Hepatocyte (in vitro differentiated cells): ENCODE measurements at places on chromosomes 3 and 15. TPM values are rescaled to one million over a fixed set of nuclear protein-coding genes. Genes with fewer than 3 reads are reported as not detected.

GRCh38 chr3:33315826-33316225 lies 38.6 kb downstream of the FBXL2 start:
- DNase-seq, result no peak

DNA sequence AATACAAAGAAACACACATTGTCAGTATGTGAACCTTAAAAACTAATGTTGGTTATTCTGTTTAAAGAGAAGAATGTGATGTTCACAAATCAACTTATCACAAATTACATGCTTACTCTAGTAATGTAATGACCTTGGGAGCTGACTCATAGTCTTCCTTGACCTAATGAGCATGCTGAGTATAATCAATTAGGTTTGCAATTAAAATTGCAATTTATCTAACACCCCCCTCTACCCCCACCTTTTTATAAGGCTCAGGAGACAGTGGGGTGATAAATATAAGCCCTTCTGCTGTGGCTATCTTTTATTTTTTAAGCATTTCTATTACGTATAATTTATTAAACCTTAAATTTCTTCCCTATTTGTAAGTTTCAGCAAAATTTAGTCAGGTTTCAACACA lies 947.8 kb upstream of the CFAP20DC start:
- no peak for DNase-seq

DNA sequence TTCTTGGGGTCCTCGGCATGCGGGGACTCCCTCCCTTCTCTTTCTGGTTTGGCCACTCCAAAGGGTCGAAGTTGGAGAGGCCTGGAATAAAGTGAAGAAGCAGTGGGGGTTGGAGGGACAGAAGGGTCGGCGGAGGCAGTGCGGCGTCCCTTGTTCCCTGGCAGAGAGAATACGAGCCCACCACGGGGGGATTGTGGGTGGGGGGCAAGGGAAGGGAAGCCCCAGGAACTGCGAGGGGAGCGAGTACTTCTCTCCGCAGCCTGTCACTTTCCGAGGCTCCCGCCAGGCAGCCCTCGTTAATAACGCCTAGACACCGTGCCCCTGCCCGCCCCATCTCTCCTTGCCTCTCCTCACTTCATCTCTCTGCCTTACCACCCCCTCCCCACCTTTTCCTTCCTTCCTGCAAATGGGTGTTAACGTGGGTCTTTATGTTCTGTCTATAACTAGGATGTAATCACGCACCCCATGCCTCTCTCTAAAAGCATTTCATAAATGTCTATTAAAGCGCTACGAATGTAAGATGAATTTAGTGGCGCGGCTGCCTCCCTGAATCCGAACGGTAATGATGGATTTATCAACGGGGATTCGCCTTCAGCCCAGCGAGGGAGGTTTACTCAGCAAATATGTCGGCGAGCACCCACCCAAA lies 13.7 kb downstream of the NR2F2 start:
- DNase-seq, result no peak

- no peak for DNase-seq
Measured at GRCh38 chr3:117130222-117130621, 420.6 kb downstream of the TUSC7 start.

DNA sequence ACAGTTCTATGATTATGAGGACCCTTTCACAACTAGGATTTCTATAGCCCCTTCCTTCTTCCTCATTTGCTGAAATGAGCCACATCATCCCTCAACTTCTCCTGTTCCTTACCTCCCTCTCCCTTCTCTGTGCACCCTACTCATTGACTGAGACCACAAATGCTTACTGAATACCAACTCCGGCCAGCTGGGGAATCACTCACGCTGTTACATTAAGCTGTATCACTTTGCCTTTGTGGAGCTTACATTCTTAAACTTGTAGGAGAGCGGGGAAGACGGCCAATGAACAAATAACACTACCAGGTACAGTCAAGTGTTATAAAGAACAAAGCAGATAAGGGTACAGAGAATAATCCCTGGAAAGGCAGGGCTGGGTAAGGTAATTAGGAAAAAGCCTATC lies 5.7 kb downstream of the SUCLG2 start:
- peak; percentile 35 for DNase-seq

GRCh38 chr3:67831262-67831661 lies 176.8 kb upstream of the SUCLG2 start:
- DNase-seq, result no peak

GRCh38 chr3:126126286-126126685 lies 42.4 kb upstream of the SLC41A3 start:
- DNase-seq, result no peak

- DNase-seq, result no peak
Measured at GRCh38 chr3:13006216-13006990, 66.8 kb downstream of the IQSEC1 start.

Gene TIGIT
- 0.19 and 0.39 TPM in 2 replicates for polyA plus RNA-seq

GRCh38 chr3:16761571-16761970 lies 123.2 kb upstream of the PLCL2 start:
- DNase-seq, result no peak

Gene STARD5
- polyA plus RNA-seq, result 10.6 and 13.7 TPM in 2 replicates

GRCh38 chr3:197524128-197524527 lies 31.6 kb downstream of the BDH1 start:
- no peak for DNase-seq

Gene CCR3
- polyA plus RNA-seq, result 0.12 TPM in 1 of 2 replicates, not detected in the other

Gene SRGAP3
- polyA plus RNA-seq, result 7.4 and 7.9 TPM in 2 replicates

DNA sequence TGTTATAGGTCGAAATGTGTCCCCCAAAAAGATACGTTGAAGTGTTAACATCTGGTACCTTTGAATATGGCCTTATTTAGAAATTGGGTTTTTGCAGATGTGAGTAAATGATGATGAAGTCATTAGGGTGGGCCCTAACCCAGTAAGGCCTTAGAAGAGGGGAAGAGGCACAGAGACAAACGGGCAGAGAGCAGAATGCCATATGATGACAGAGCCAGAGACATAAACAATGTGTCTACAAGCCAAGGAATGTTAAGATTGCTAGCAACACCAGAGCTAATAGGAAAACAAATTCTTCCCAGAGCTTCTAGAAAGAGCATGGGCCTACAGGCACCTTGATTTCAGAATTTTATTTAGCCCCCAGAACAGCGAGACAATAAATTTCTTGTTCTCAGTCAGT lies 693.1 kb upstream of the NECTIN3 start:
- DNase-seq, result no peak

- DNase-seq, result no peak
Measured at GRCh38 chr3:127151992-127152650, 40.8 kb upstream of the PRR23E start.

DNA sequence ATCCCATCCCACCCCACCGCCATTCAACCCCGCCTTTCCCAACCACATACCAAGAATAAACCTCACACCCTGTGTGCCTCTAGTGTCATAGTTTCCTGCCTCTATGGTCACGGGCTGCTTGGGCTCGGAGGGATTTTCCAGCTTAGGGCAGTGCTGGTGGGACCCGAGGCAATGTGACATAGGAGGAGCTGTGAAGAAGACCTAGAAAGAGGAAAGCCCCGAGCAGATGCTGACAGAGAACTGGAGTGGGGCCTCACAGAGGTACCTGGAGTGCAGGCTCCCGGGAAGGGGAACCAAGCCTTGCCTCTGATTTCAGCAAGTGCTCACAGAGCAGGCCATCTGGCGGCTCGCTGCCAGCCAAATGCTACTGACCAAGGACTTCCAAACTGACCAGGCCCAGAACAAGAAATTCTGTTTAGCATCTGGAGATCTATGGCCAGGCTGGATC lies 27.5 kb downstream of the BHLHE40 start:
- DNase-seq, result no peak

Gene MESP1
- polyA plus RNA-seq, result 1.0 and 2.7 TPM in 2 replicates

DNA sequence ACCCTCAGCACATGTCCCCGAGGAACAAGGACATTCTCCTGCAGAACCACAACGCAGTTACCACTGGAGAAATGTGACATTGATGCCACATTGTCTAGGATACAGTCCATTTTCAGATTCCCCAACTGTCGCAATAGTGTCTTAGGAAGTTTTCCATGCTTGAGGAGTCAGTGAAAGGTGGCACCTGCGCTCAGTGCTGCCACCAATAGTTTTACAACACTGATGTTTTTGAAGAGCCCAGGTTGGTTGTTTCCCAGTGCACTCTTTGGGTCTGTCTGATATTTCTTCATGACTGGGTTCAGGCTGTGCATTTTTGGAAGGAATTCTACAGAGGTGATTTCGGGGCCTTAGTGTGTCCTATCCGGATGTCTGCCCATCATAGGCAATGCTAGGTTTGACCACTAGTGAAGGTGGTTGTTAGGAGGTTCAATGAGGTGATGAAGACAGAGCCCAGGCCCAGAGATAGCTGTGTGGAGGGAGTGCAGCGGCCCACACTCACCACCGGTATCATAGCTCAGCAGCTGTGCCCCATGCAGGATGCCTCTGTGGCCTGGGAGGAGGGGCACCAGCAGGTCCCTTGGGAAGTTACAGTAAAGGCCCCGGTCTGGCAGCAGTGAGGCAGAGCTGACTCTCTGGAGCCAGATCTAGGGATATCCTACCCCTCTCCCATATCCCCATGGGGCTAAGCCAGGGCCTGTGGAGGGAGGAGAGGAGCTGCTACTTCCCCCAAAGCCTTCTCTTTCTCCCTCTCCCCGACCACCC lies 96.6 kb downstream of the DNAJB8 start:
- DNase-seq, result no peak

GRCh38 chr15:71386005-71386404 lies 270.7 kb downstream of the THSD4 start:
- no peak for DNase-seq

Gene CCDC39
- polyA plus RNA-seq, result not detected in 2 replicates

GRCh38 chr3:43996379-43997301 lies 245.0 kb upstream of the TOPAZ1 start:
- DNase-seq, result peak; percentile 74

Gene MINAR1
- polyA plus RNA-seq, result 0.10 and 0.74 TPM in 2 replicates

GRCh38 chr3:123818324-123818920 lies 65.7 kb downstream of the MYLK start:
- DNase-seq, result no peak

GRCh38 chr3:60645801-60646200 lies 605.5 kb downstream of the FHIT start:
- DNase-seq, result no peak

Gene PIERCE2
- polyA plus RNA-seq, result 1.2 and 1.5 TPM in 2 replicates

DNA sequence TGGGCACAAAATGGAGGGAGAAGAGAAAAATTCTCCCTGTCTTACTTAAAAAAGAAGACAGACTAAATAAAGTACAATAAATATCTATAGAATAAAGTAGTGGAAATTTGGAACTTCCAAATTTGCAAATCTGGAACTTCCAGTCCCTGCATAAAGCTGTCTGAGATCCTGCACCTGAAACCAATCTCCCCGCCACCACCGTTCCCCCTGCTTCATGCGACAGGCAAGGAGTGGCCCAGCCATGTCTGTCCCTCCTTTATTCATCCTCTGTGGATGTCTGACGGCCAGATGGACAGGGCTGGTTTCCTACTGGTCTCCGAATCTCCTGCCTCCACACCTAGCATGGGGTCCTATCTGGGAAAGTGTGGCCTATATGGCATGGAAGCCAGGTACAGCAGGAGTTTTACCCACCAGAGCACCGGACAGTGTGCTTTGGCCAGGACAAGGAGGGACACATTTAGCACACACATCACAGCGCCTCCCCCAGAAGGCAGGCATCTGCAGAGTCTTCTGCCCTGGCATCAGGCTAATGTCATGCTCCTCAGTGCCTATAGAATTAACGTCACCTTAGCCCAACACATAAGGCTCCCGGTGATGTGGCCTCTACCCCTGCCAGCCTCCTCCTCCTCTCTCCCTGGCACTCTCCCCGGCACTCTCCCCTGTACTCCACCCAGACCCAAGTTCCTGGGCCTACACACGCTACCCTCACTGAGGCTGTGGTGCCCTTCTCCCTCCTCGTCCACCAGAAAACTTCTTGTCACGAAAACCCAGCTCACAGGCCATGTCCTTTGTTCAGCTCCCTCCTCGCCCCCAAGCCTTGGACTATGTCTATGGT lies 170.8 kb downstream of the XXYLT1 start:
- no peak for DNase-seq

- peak; percentile 41 for DNase-seq
Measured at GRCh38 chr15:32677238-32677750, 35.8 kb downstream of the SCG5 start.

Gene ALDH1A2
- polyA plus RNA-seq, result 3.0 and 7.2 TPM in 2 replicates

Gene TRPM1
- not detected in 2 replicates for polyA plus RNA-seq

GRCh38 chr3:64623125-64623524 lies 64.7 kb downstream of the ADAMTS9 start:
- no peak for DNase-seq

DNA sequence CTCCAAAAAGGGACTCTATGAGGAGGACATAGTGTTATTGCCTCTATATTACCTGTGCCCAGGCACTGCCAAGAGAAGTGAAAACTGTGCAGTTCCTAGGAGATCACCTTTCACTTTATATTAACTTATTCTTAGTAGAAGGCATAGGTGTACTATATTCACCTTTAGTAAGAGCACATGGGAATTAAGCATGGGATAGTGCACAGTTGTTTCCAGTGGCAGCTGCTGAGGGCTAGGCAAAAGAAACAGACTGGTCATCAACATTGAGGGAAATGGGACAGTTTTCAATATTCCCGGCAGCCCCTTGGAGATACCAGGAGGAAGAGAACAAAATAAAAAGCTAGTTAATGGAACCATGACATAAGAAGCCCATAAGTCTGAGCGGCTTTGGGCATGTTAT lies 100.9 kb downstream of the PLCL2 start:
- DNase-seq, result no peak

Gene CCNB2
- polyA plus RNA-seq, result 15.3 and 18.9 TPM in 2 replicates

DNA sequence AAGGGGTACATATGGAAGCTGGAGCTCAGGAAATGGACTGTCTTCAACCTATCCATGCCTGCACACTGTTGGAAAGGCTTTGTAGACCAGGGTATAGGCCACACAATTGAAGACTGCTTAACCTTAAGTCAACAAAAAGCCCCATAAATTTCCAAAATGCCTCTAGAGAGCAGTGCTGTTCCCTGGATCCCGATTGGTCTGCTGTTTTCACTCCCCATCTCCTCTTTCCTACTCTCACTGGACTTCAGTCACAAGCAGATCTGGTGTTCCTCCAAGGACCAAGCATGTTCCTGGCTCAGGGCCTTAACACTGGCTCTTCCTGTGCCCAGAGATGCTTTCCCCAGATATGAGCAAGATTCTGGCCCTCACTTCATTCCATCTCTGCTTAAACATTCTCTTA lies 22.8 kb upstream of the LRRC34 start:
- no peak for DNase-seq
